ENCODE measurements at places on chromosomes 12 and 14. TPM values are rescaled to one million over a fixed set of nuclear protein-coding genes. Genes with fewer than 3 reads are reported as not detected.
A peak's percentile ranks its signal among the peaks of the same experiment; 100 is the strongest.

Gene AQP6
- not detected for total RNA-seq

Gene CYP27B1
- 3.2 TPM for total RNA-seq

Gene UBE2N
- 145 TPM for total RNA-seq

Gene HHIPL1
- total RNA-seq: 1.2 TPM

Gene PDZRN4
- total RNA-seq: not detected

Gene NCKAP5L
- total RNA-seq: 9.0 TPM

Gene LRCOL1
- not detected for total RNA-seq

Gene LRRK2
- total RNA-seq: not detected

GRCh38 chr14:22646570-22647254, 2.6 kb upstream of the OR6J1 start:
- DNase-seq: peak; percentile 68

GRCh38 chr12:29426498-29426897, 45.5 kb upstream of the ERGIC2 start:
- no peak for DNase-seq

- peak; percentile 5 for DNase-seq
Observed at GRCh38 chr12:59548930-59549329, 46.9 kb upstream of the SLC16A7 start.

- DNase-seq: no peak
Observed at GRCh38 chr12:116137318-116137717, 140.2 kb downstream of the MED13L start.

GRCh38 chr14:23095196-23096108, at the start of gene C14orf119:
Gene C14orf119 (plus strand): TSS chr14:23095505. CDS start chr14:23097659, 2,154 bp downstream.
- peak; percentile 99 for DNase-seq

GRCh38 chr12:31488737-31489338, 102.1 kb downstream of the DENND5B start:
- no peak for DNase-seq

GRCh38 chr12:601976-602699, 61.1 kb downstream of the NINJ2 start:
- no peak for DNase-seq

DNA sequence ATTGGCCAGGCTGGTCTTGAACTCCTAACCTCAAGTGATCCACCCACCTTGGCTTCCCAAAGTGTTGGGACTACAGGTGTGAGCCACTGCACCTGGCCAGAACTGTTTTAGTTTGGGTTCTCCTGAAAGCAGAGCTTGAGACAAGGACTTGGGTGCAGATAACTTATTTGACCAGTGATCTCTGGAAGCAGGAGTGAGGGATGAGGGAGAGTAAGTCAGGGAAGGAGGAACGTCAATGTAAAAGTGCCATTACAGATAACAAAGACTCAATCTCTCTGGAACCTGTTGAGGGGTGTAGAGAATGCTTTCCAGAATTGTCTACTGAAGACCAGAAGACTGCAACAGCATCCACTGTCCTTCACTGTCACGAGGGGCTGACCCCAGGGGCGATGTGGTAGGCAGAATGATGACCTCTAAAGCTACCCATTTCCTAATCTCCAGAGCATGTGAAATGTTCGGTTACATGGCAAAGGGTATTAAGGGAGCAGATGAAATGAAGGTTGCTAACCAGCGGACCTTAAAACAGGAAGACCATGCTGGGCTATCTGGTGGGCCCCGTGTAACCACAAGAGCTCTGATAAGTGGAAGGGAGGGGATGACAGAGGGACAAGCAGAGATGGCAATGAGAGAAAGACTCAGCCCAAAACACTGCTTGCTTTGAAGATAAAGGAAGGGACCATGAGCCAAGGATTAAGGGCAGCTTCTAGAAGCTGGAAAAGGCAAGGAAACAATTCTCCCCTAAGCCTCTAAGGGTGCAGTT, 207.8 kb downstream of the RBM19 start:
- no peak for DNase-seq

DNA sequence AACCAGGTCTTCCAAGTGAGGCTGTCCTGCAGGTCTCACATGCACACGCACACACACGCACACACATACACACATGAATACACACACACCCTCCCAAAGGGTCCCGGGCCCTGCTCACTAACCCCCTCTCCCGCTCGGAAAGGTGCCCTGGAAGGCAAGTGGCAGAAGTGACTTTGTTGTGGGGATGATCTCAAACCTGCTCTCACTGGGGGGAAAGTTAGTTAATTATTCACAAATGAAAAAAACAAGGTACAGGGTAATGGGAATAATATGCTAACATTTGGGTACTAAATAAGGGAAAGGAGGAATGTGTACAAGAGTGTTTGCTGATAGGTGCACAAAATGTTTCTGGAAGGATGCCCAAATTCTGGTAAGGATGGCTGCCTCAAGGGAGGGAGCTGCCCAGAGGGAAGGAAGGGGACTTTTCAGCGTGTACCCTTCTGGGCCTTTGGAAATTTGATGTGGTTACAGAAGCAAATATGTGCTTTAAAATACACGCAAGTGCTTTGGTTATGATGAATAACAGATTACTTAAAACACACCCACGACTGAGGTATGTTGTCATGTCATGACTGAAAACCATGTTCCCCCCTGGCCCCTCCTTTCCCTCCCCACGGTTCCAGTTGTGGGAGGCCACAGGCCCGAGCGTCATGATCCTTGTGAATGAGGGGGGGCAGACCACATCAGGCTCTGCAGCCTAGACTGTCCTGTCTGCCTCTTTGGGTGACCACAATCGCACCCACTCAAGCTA, 43.3 kb upstream of the PLEKHG6 start:
- peak; percentile 30 for DNase-seq

GRCh38 chr12:58301730-58302122, 360.4 kb downstream of the ATP23 start:
- DNase-seq: peak; percentile 25

DNA sequence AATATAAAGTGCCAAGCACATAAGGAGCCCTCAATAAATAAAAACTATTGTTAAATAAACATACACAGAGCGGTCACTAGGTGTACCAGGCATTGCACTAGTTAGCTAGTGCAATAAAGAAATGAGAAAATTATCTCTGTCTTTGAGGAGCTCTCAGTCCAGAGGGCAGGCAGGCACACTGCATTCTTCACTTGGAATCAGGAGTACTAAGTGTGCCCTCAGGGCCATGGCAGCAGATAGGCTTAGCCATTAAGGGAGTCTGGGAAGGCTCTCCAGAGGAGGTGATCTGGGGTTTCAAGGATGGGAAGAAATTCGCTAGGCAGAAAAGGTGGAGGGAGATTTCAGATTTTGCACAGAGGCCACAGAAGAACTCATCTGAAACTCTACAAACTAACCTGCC, 9.1 kb downstream of the ABCD4 start:
- no peak for DNase-seq

GRCh38 chr14:32596390-32596789, 267.3 kb downstream of the AKAP6 start:
- DNase-seq: no peak

GRCh38 chr12:98465950-98466602, 49.3 kb upstream of the TMPO start:
- DNase-seq: no peak

DNA sequence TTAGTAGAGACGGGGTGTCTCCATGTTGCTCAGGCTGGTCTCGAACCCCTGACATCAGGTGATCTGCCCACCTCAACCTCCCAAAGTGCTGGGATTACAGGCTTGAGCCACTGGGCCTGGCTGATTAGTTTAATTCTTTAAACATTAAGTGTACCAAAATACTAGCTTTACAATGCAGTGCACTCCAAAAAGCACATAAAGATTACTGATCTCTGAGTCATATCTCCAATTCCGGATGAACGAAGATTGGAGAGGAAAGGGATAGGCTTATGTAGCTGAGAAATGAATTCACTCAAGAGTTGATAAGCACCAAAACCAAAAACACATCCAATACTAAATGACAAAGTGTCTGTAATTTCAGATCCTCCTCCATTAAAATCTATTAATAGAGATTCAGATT, 15.1 kb downstream of the NAV3 start:
- DNase-seq: peak; percentile 68

GRCh38 chr14:104285508-104285840, 147.1 kb downstream of the KIF26A start:
- no peak for DNase-seq

GRCh38 chr12:109446-109845, 42.9 kb downstream of the IQSEC3 start:
- no peak for DNase-seq

DNA sequence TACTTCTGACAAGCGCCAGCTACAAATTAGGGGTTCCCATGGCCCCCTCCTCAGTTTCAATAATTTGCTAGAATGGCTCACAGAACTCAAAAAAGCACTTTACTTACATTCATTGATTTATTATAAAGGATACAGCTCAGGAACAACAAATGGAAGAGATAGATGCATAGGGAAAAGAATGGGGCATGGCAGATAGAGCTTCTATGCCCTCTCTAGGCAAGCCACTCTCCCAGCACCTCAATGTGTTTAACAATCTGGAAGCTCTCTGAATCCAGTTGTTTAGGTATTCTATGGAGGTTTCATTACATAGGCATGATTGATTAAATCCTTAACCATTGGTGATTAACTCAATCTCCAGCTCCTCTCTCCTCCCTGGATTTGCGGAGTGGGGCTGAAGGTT, 184.5 kb upstream of the DAAM1 start:
- DNase-seq: peak; percentile 20

- no peak for DNase-seq
Observed at GRCh38 chr12:63898764-63899337, 54.4 kb downstream of the SRGAP1 start.

DNA sequence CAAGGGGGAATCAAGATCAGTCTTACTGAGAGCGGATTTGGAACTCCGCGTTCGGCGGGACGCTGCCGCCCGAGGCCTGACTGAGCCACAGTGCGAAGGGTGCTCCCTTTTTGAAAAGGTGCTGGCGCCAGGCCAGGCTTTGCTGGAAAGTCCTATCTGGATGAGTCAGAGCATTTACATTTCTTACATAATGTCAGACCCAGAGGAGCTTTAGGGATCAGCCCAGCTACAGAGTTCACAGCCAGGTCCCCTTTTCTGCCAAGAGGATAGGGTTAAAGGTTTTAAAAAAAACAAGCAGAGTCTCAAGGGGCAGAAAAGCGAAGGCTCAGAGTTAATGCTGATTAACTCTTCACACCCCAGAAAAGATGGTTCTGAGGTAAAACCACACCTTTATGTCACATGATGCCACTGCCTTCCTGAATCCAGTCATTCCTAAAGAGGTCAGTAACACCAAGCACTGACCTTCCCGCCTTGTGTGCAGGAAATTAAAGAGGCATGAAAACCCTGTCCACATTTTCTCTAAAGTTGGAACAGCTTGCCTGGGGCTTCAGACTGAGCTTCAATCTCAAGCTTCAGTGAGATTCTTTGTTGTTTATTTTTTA, 11.7 kb upstream of the FBXL14 start:
- DNase-seq: peak; percentile 94

- peak; percentile 44 for DNase-seq
Observed at GRCh38 chr14:28603606-28604005, 163.0 kb upstream of the FOXG1 start.

DNA sequence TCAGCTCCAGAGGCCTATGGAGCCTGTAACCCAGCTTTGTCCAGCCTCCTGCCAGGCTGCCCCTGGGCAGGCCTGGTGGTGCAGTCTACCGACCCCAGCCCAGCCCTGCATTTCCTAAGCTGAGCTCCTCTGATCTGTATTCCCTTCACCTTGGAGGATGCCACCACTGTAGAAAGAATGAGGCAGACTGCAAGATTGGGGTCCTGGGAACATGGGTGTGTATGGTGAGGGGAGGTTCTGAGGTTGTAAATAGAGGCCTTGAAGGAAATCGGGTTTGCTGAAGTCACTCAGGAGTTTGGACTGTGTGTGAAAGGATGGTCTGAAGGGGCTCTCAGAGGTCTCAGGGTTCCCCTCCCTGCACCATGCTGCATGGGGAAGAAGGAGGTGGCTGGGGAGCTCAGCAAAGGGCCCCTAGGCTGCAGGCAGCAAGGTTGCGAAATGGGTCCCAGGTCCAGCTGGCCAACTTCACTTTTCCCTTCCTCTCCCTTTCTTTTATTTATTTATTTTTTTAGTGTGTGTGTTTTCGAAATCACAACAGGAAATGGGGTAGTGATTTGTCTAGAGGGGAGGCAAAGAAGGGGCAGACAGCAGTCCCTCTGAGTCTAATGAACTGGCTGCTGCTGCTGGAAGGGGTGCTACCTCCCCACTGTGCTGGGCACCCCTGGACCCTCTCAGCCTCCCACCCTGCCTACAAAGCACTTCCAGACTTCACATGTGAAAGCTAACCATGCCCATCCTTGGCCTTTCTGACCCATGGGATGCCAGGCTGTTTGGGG, 1.2 kb upstream of the LRP1-AS start:
- DNase-seq: no peak

- no peak for DNase-seq
Observed at GRCh38 chr12:62292761-62293344, 32.6 kb downstream of the USP15 start.

- DNase-seq: no peak
Observed at GRCh38 chr12:57159311-57159710, 11.9 kb upstream of the LRP1-AS start.

DNA sequence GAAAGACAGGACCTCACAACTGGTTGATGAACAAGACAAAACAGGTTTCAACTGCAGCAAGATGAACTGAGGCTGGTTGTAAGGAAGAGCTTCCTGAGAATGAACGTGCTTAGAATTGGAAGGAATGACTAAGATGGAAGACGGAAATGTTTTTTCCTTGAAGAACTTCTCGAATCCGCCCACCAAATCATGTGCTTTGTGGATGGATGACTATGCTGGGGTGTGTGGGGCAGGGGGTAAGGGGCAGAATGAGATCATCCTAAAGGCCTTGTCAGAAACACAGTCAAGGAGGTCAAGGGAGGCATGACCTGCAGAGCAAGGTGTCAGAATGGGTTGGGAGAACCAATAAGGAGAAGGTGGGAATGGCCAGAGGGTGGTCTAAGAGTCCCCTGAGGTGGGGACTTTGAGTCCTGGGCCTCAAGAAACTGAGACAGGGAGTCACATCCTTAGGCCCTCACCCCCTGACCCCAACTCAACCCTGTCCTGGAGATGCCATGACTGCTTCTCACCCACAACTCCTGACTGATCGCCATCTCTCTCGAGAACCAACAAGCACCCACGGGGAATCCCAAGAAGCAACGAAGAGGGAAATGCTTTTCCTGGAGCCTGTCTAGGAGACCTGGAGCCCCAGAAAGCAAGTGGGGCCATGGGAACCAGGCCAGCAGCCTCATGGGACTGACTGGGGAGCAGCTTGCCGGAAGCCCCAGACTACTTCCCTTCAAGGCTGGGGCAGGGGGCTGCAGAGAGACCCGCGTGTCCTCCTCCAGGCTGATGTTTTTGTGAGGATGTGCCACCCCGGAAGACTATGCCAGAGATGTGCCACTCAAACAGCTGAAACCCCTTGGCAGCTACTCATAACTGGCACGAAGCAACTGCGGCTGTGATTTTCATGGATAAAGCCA, 84.0 kb downstream of the ACTN1 start:
- peak; percentile 31 for DNase-seq

DNA sequence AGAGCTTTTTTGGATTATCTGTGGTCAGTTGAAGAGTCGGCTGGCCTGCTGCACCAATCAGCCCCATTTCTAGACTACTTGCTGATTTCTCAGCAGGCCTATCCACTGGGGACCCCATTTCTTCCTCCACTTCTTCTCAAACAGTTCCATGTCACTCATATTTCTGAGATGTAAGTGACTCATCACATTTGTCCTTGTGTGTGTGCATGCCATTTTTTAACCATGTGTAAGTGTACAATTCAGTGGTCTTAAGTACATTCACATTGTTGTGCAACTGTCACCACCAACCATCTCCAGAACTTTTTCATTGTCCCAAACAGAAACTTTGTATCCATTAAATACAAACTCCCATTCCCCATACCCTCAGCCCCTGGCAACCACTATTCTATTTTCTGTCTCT, 14.2 kb downstream of the TMEM229B start:
- DNase-seq: no peak

GRCh38 chr12:22047494-22047893, 1.5 kb downstream of the CMAS start:
- no peak for DNase-seq

- no peak for DNase-seq
Observed at GRCh38 chr12:46150735-46151134, 118.1 kb downstream of the SLC38A1 start.

Data from M059J (cell line).